ENCODE measurements at places on chromosomes 6 and 20.

DNA sequence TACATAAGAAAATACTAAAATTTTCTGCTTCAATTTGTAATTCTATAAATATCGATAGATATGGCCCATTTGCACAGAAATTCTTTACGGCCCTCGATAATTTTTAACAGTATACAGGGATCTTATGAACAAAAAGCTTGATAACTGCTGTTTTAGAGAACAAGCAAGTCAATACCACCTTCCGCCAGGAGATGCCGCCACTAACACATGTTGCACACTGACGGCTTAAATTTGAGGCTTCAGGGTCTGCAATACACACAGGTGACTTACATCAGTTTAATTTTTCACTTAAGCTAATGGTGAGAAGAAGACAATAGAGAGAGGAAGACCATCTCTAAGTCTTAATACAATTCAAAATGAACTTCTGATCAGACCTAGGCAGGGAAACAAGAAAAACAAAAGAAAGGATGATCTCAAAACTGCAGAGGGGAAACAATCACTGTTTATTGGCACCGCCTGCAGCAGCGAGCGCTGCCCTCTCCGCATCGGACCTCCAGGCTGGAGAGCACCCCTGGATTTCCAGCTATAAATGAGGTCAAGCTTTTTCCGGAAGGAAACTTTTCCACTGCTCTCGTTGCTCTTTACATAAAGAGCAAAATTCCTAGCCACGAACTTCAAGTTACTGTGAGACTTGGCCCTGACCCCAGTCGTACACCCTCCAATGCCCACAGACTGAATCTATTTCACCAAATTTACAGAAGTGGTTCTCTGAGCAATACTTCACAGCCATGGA is 53.9 kb downstream of the OTOR start:
- peak; percentile 85 for DNase-seq

DNA sequence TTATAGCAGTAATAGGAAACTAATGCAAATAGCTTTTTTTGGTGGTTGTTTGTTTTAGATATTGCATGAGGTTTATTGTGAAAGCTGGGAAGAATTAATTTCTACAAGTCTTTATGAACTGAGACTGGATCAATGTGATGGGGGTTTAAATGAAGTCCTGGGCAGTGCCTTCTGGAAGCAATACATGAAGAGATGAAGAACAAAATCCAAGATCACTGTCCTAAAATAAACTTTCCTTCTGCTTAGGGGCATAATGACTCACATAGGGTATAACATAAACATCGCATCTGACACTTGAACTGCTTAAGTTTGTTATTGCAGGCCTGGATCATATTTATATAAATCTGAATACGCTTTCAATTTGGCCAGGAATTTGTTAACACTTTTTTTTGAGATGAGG is 20.9 kb upstream of the SHLD1 start:
- DNase-seq, result no peak

DNA sequence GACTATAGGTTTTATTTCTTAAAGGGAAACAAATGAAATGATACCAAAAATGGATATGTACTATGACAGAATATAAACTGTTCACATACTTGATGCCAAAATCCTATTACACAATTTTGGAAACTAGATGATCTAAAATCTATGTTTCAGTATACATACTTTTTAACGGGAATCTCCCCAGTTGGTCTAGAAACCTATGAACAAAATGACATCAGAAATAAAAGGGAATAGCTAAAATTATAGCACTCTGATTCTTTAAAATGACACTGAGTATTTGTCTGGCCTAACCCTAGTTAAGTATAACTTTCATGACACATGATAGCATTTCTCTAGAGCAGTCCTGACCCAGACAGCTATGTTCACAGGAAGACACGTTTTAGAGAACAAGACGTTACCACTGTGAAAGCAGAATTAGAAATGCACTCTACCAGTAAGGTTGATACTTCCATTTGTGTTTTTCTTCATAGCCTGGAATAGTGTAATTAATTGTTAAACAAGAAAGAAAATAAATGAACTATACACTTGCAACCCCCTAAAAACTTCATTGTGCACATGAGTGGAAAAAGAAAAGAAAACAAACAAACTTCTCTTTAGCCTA is 3.3 kb downstream of the OSER1 start:
- DNase-seq, result no peak

DNA sequence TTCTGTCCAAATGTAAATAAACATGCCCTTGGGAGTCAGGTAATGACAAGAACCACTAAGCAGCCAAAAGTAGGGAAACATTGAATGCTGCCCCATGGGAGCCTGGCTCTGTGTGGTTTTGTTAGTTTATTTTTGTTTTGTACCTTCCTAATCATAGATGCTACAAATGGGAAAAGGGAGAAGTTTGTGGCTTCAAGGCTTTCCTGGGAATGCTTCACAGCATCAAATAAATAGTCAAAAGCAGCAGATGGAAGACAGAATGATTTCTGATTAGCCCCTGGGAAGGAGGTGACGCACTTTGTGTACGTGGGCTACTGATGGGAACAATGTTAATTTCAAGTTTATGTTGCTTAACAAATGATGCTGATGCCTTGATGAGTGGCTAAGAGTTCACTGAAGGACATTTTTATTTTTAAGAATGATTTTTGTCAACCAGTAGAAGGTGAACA is 532.7 kb downstream of the BCKDHB start:
- no peak for DNase-seq

DNA sequence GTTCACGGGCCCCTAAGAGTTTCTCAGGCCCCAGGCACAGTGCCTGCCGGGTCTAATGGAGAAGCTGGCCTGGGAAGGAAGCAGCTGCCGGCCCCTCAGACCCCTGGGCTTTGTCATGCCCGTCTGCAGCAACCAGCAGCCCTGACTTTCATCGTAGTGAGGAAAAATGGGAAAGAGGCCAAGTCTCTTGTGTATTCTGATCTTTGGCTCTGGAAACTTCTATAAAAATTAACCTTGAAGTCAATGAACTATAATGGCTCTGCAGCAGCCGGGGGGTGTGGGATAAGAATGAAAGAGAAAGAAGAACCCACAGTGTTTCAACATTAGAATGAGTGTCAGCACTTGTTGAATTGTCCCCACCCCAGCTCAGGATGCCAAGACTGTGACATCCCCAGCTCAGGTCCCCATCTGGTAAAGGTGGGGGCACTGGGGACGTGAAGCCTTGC is 12.9 kb downstream of the TGM2 start:
- no peak for DNase-seq

GRCh38 chr6:8000636-8001035 is 63.6 kb downstream of the BLOC1S5 start:
- DNase-seq, result no peak

DNA sequence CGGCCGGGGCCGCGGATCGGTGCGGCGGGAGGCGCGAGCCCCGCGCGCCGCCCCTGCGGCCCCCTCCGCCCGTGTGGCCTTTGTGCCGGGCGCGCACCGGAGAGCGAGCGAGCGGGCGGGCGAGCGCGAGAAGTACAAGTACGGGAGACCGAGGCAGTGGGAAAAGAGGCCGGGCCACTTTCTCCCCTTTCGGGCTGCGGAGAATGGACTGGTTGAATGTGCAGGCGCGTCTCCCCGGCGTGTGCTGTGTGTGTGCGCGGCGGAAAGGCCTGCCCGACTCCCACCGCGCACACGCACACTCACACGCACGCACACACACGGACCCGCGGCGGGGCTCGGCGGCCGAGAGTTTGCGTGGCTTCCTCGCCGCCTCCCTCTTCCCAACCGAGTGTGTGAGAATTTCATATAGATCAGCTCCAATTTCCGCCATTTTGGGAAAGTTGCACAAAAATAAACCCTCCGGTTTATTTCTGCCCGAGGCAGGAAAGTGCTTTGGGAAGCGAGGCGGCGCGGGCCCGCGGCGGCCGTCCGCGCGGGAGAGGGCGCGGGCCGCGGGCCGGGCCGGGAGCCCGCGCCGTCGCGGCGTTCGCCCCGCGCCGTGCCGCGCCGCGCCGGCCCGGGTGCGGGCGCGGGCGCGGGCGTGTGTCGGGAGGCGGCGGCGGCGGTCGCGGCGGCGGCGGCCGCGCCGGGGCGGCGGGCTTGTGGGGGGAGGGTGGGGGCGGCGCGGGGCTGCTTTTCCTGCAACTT is 1.1 kb downstream of the L3MBTL3 start:
- DNase-seq, result peak; percentile 78

DNA sequence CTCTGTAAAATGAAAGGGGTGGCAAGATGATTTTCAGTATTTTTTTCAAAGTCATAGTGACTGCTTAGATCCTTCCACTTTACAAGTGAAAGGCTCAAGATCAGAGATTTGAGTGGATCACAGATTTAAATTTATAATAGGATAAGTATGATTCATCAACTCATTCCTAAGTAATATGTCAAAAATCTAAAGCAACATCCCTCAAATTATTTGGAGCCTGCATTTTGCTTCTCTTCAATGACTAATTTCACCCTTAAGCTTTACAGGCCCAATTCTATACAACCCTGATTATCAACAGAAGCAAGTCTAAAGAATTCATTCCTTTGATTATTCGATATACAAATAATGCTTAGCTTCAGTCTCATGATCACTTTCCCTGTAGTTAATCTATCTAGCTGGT is 93.9 kb upstream of the HEY2 start:
- no peak for DNase-seq

GRCh38 chr20:6685181-6685582 is 82.3 kb upstream of the BMP2 start:
- no peak for DNase-seq

DNA sequence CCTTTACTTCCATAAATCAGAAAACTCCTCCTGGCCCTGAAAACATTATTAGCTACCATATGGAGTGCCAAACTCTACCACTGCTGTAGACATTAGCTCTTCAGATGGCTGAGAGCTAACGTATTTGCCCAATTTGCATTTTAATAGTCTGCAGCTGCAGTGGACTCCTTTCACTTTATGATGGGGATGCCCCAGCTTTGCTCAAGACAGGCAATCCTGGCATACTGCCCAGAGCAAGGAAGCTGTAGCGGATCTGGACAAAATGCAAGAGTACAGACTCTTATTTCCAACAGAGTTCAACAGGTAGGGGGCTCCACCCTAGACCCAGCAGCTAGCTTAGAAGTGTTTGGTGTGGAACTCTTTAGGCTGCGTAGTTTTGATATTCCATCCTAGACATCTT is 246.7 kb downstream of the FOXC1 start:
- no peak for DNase-seq

GRCh38 chr6:136831873-136832562 is 9.6 kb downstream of the PEX7 start:
- no peak for DNase-seq

- DNase-seq, result no peak
These were observed 60.9 kb downstream of the GFRAL start for GRCh38 chr6:55388211-55388610.

- DNase-seq, result no peak
These were observed 2.8 kb upstream of the ZSWIM1 start for GRCh38 chr20:45878076-45878761.

DNA sequence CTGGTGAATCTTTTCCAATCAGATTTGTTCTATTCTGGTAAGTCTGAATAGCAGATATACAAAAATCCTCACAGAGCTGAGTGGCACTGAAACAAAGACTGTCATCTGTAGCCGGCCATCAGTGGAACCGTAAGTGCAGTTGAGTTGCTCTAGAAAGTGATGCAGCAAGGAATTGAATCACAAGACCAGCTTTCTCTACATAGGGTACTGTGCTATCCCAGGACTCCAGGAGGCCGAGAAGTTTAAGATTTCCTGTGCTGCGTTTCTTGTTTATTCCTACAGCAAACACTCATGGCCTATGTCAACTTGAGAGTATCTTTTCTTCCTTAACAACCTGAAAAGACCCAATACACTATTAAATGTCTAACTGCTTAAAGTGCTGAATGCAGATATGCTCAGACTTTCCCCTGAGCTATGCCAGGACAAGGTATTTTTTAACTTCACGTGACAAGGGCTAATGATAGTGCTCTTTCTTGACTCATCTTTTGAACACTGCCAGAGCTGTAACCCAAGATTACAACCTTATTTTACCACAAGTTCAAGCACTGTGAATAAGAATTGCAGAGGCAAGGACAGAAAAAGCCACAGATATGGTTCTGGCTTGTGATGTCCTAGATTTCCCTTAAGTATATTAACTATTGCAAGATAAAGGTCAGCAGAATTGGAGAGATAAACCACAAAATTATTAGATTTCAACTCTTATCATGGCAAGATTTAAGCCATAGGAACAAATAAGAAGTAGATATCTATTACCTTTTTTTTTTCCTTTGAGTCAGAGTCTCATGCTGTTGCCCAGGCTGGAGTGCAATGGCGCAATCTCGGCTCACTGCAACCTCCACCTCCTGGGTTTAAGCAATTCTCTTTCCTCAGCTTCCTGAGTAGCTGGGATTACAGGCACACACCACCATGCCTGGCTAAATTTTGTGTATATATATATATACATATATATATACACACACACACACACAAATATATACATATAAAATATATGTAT is 71.6 kb downstream of the GJA1 start:
- no peak for DNase-seq

DNA sequence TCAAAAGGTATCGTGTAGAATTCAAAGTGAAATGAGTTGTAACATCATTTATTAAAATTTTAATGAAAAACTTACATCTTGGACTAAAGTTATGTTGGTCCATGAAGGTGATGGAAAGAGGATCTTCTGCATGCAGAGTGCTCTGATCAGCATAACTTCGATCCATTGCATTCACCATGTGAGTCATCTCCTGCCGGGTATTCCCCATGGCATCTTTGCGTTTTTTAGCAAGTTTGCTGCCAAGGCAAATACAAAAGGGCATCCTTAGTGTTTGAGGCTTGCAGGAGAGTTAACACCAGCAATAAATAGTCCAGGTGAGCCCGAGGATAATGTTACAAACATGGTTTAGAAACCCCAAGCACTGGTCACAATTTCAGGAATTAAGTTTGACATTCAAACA is 104.2 kb upstream of the THEMIS start:
- no peak for DNase-seq

- DNase-seq, result no peak
These were observed 99.7 kb upstream of the KCNK16 start for GRCh38 chr6:39422238-39422637.

DNA sequence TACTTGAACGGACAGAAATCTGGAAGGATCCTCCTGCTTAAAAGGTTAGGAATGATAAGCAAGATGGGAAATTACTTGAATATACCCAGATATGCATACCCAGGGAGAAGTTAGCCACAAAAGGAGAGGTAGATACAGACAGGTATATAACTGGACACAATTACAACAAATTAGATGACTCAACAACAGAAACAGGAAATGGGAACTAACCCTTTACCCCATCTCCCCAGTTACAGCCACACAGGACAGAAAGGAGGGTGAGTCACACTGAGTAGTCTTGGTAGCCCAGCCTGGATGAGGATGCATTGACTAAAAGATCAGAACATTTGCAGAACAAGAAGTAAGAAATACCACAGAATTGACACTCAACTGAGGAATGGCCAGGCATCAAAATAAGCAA is 61.2 kb downstream of the C6orf52 start:
- no peak for DNase-seq

DNA sequence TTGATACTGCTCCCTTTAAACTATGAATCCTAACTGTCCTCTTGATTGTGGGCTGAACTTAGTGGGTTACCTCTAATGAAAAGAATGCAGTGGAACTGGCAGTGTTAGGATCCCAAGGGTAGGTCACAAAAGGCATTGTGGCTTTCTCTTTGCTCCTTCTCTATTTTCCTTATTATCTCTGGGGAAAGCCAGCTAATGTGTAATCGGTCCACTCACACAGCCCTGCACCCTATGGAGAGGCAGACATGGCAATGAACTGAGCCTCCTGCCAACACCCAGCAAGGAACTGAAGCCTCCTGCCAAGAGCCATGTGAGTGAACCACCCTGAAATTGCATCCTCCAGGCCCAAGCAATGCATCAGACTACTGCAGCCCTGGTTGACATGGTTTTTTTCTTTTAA is 24.6 kb upstream of the ZNF133 start:
- DNase-seq, result no peak
